Nephron progenitor cell (in vitro differentiated cells): ENCODE measurements at places on chromosomes 11 and 22.

GRCh38 chr11:34343153-34343552 is 14.7 kb downstream of the ABTB2 start:
- DNase-seq: no peak

- no peak for DNase-seq
Measured at GRCh38 chr11:103359216-103359615, 250.0 kb downstream of the DYNC2H1 start.

DNA sequence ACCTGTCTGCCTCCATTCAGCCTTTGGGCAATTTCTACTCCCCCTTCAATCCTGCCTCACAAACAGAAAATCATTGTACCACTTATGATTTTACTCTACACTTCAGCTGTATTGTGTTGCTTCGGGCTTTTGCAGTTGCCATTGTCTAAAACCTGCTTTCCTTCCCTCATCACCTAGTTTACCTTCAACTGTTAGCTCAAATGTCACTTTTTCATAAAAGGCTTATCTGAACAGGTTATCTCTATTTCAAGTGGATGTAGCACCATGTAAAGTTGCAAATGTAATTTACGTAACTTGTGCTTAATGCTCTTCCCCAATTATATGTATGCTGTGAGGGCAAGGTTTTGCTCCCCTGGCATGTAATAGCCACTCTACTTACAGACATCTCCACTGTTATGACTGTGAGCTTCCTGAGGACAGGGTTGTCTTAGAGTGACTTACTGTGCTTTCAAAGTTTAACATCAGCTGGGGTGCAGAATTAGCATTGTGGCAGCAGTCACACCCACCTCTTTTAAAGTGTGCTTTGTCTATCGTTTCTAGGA is 5.4 kb downstream of the RPS25 start:
- no peak for DNase-seq

DNA sequence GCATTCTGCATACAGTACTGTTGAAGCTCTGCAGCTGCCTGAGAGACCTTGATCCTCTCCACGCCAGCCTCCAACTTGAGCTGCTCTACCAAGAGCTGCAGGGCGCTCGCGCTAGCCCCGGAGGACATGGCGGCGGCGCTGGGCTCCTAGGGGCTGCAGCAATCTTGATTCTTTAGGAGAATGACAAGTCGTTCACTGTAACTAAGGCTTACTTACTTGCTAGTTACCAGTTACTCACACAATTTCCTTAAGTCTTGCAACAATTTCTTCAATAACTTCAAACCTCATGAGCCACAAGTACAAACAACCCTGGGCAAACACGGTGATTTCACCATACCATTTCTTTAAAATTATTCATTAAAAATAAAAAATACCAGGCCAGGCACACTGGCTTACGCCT is 21.9 kb downstream of the SBF2 start:
- no peak for DNase-seq

DNA sequence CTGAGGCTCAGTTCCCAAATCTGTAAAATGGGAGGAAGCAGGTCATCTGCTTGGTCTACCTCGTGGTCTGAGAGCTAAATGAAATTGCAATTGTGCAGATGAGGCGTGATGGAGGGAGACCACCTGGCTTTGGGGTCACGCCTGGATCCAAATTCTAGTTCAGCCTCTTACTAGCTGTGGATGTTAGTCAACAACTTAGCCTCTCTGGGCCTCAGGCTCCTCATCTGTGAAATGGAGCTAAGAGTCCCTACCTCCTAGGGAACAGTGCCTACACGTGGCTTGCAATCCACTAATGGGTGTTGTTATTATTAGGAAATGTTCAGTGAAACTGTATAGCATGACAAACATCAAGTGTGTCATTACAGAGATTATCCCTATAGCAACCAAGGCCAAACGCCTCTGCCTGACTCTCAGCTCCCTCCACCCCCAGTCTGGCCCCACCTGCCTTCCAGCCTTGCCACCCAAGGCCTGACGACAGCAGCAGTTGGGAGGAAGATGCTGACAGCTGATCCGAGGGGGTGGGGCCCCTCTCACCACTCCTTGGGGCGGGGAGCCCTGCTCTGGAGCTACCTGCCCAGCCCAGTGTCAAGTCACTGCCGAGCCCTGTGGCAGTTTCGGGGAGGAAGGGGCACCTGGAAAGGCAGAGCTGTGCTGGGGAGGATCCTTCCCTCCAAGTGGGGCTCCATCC is 1.7 kb upstream of the RHOD start:
- no peak for DNase-seq

DNA sequence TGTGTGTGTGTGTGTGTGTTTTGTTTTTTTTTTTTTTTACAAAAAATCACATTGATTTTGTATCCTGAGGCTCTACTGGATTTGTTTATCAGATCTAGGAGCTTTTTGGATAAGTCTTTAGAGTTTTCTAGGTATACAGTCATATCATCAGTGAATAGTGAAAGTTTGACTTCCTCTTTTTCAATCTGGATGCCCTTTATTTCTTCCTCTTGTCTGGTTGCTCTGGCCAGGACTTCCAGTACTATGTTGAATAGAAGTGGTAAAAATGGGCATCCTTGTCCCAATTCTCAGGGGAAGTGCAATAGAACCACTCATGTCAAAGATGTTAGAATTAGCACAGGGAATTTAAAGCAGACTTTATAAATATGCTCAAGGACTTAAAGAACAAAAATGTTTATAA is 32.6 kb upstream of the PRDM11 start:
- DNase-seq: no peak

DNA sequence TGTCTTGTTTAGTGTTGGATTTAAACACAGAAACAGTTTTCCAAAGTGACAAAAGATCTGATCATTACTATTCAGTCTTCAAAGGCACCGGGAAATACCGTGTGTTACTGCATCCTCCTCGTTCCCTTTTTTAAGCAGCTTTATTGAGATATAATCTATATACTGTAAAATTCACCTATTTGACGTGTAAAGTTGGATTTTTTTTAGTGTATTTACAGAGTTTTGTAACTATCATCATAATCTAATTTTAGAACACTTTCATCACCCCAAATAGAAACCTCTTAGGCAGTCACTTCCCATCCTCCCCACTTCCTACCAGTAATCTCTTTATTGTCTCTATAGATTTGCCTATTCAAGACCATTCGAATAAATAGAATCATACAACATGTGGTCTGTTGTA is 1.4 kb downstream of the ANO5 start:
- no peak for DNase-seq

GRCh38 chr22:30455075-30455840 is 16.6 kb downstream of the SEC14L3 start:
- no peak for DNase-seq

GRCh38 chr11:83523676-83524075 is 237.5 kb upstream of the CCDC90B start:
- no peak for DNase-seq

GRCh38 chr11:109153836-109154235 is 268.2 kb upstream of the C11orf87 start:
- DNase-seq: no peak

DNA sequence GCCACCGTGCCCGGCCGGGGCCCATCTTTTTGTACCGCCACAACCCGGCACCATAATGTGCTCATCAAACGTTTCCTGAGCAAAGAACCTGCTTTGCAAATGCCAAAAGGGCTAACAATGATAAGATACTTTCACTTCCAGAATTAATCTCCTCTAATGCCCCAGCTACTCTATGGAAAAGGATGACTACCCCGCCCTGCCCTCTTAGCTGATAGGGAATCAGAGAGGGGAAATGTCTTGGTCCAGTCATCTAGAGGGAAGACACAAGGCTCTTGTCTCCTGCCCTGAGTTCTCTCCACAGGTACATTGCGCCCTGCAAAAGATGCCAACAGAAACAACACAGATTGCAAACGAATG is 586 bp downstream of the TTLL1 start:
- DNase-seq: no peak

DNA sequence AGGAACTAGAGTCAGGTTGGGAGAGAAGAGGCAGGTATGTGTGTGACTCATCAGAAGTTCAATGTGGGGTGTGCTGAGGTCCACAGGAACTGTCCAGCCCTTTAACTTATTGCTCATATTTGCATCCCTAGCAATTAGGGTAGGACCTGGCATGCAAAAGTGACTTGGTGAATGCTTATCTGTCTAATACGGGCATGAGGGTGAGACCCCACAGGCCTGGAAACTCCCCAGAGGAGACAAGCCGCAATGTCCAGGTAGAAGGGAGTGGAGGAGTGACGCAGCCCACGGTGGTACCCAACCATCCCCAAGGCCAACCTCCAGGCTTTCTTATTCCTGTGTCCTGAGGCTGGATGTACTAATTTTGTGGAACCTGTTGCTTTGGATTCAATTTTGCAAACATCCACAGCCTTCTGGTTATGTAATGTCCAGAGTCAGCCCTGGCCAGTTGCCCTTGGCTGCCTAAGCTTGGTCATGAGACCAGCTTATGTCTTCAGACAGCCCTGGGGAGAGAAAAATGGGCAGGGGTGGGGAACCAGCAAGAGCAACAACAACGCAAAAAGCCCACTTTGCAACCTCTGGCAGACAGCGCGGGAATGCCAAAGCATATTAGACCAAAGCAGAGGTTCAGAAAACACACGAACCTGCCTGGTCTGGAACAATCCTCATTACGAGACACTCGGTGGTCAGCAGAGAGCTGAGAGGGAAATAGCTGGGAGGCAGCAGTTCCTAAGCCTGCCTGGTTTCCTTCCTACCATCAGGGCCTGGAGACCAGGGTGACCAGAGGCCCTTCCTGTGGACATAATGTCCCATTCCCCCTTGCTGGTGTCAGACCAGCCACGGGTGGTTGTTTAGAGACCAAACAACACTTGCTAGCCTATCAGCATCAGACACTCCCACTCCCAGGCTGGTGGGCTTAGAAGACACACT is 49.3 kb downstream of the TIMP3 start:
- DNase-seq: no peak

- peak; percentile 86 for DNase-seq
Measured at GRCh38 chr22:19478901-19479354, at the start of gene UFD1. UFD1 (minus strand) TSS chr22:19479193; CDS start chr22:19479085, 108 bp downstream.

DNA sequence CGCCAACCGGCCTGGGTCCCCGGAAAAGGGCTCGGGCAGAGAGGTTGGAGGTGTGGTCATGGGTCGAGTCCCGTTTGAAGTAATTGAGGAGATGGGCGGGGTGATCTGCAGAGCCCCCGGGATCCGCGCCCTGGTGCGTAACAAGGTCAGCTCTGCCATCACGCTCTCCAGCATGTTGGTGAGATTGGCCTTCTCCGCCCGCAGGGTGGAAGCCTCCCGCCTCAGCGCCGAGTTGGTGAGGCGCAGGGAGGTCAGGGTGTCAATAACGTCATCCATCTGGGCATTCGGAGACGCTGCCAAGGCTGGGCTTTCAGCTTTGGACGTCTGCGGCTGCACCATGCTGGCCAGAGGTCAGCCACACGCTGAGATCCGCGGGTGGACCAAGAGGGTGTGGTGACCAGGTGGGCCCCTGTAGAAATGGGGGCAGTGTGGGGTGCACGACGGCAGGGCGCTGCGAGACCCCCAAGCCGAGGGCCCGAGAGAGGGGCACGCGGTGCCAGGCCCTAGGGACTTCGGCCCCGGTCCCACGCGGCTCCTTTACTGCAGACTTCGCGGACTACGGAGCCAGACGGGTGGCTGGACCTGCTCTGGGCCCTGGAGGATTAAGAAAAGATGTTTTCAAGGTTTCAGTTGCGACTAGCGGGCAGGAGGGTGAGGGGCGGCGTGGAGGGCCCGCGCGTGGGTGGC is 672 bp downstream of the RTL6 start:
- DNase-seq: no peak

DNA sequence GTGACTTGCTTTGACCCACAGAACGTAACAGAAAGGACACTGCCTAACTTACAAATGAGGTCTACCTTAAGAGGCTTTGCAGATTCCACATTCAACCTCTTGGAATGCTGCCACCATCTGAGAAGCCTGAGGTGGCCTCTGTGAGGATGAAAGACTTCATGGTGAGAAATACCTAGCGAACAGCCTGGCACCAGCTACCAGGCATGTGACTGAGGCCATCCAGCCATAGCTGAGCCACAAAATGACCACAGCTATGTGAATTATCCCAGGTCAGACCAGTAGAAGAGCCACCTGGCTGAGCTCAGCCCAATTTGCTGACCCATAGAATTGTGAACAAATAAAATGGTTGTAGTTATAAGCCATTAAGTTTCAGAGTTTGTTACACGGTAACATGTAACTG is 37.5 kb downstream of the PPARA start:
- no peak for DNase-seq

- DNase-seq: no peak
Measured at GRCh38 chr11:129969920-129970319, 32.7 kb downstream of the PRDM10 start.

- no peak for DNase-seq
Measured at GRCh38 chr22:45918459-45919370, 58.2 kb downstream of the WNT7B start.

GRCh38 chr11:121281698-121282097 is 10.9 kb upstream of the SC5D start:
- DNase-seq: no peak

GRCh38 chr11:37995886-37996285 is 1397.8 kb upstream of the RAG2 start:
- no peak for DNase-seq
